ENCODE measurements at places on chromosomes 7 and 10.

DNA sequence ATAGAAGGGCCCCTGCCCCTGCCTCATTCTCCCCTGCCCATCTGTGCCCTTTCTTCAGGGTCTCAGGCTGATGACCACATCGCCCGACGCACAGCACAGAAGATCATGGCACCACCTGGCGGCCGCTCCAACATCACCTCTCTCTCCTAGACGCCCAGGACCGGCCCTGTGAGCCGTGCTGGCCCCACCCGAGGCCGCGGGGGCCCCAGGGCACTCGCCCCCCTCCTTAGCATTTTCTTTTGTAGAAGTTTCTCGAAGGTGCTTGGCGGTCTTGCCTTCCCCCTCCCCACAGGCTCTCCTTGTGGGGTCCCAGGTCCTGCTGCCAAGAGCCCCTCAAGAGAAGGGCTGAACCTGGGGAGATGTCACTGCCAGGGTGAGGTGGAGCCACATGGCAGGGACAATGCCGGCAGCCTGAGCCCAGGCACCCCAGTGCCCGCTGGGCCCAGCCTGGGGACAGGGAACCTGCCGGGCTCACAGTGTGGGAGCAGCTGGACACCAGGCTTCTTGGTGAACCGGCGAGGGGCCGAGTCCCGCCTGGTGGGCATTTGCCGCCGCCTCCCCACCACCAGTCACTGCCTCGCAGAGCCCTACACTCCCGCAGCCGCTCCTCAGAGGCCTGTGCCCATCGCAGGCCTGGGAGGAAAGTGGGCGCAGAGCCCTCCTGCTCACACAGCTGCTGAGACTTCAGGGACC is 18.2 kb downstream of the DPYSL4 start:
- H3K4me1 ChIP-seq = 0 out of 2 replicates have a peak, but pooled peaks cover 4% of the 10 kb centered on the region
- DNase-seq = no peak
- no peak overlapping the region for H3K4me3 ChIP-seq
- H3K27ac ChIP-seq = no peak overlapping the region
- no peaks in the 10 kb centered on the region for H3K36me3 ChIP-seq

DNA sequence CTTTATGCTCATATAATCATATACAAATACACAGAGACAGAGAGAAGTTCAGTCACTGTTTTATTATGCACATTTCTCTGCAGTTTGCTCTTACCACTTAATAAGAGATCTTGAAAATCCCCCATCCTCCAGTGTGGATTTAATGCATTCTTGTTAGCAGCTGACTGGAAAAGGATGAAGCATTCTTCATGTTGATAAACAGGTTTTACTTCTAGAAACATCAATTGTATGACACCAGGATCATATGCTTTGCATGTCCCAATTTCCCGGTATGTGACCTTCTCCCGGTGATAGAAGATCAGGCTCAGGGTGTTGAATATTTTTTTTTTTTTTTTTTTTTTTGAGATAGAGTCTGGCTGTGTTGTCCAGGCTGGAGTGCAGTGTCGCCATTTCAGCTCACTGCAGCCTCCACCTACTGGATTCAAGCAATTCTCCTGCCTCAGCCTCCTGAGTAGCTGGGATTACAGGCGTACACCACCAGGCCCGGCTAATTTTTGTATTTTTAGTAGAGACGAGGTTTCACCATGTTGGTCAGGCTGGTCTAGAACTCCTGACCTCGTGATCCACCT is 6.2 kb upstream of the CREB3L2 start:
- H3K27ac ChIP-seq = peak overlapping the region; percentile 57
- H3K36me3 ChIP-seq = no peaks in the 10 kb centered on the region
- no peaks in the 10 kb centered on the region for H3K27me3 ChIP-seq
- H3K4me1 ChIP-seq = peaks cover 3% of the 10 kb centered on the region

DNA sequence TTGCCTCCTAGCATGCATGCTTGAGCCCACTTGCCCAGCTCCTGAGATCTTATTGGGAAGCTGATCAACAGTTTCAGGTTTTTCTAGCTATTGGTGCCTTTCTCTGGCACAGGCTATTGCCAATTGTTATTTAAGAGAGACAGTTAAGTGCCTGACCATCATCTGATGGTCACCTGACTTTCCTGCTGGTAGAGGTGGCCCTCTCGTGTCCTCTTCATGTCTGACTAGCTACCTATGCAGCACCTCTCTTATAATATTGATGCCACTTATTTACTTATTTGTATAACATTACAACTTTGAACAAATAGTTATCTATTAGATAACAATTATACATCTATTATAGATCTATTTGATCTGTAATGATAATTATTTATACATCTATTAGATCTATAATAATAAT is 205.9 kb upstream of the SEMA3D start:
- no peak overlapping the region for H3K4me3 ChIP-seq
- no peaks in the 10 kb centered on the region for H3K36me3 ChIP-seq
- no peaks in the 10 kb centered on the region for H3K27me3 ChIP-seq
- no peak for DNase-seq
- no peak overlapping the region for H3K27ac ChIP-seq

GRCh38 chr7:130721486-130722277 is 12.3 kb downstream of the KLF14 start:
- H3K4me1 ChIP-seq = no peaks in the 10 kb centered on the region
- H3K27me3 ChIP-seq = no peaks in the 10 kb centered on the region
- no peaks in the 10 kb centered on the region for H3K36me3 ChIP-seq
- peak; percentile 77 for DNase-seq

DNA sequence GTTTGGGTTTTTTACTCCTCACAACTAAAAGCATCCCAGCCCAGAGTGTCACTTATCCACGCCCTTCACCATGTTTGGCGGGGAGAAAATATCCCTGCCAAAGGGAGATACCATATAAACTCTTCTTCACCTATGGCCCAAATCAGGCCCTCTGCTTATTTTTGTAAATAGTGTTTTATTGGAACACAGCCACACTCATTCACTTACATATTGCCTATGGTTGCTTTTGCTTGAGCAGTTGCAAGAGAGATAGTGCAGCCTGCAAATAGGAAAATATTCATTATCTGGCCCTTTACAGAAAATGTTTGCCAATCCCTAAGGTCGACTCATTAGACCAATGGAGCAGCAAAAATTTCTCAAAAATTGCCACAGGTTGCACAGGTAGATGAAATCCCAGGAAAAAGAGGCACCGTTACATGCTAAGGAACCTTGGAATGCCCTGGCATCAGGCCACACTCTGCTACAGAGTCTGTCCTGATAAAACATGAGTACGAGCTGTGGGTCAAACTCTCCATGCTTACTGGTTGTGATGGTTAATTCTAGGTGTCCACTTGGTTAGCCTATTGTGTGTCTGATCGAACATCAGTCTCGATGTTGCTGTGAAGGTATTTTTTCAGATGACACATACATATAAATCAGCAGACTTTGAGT is 7.9 kb upstream of the RASSF4 start:
- no peaks in the 10 kb centered on the region for H3K27me3 ChIP-seq
- peaks cover 54% of the 10 kb centered on the region for H3K4me1 ChIP-seq
- 0 out of 2 replicates have a peak, but pooled peaks cover 4% of the 10 kb centered on the region for H3K36me3 ChIP-seq
- no peak overlapping the region for H3K4me3 ChIP-seq

DNA sequence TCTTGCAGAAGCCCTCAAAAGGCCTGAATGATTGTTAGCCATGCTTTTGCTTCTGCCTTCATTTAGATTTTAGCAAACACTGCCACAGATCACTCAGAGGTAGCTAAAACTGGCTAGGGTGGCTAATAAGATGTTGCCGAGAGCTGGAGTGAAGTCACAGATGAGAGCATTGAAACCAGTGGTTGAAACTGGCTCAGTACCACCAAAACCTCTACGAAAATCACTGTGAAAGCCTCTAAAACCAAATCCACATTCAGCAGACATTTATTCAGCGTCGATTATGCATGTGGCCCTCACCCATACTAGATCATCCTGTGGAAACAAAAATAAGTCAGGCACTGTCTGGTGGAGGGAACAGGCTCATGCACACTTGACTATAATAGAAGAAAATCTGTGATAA is 50.8 kb downstream of the PIK3CG start:
- no peaks in the 10 kb centered on the region for H3K4me1 ChIP-seq
- no peak for DNase-seq
- no peaks in the 10 kb centered on the region for H3K36me3 ChIP-seq
- no peaks in the 10 kb centered on the region for H3K27me3 ChIP-seq
- H3K27ac ChIP-seq = no peak overlapping the region

GRCh38 chr7:26183545-26184280 is 16.8 kb downstream of the HNRNPA2B1 start:
- H3K36me3 ChIP-seq = peaks cover 3% of the 10 kb centered on the region
- no peak overlapping the region for H3K4me3 ChIP-seq
- no peaks in the 10 kb centered on the region for H3K27me3 ChIP-seq
- H3K4me1 ChIP-seq = peaks cover 13% of the 10 kb centered on the region

GRCh38 chr10:28312572-28312971 is 9.7 kb upstream of the MPP7 start:
- DNase-seq = no peak
- no peaks in the 10 kb centered on the region for H3K4me1 ChIP-seq
- H3K27me3 ChIP-seq = no peaks in the 10 kb centered on the region
- no peaks in the 10 kb centered on the region for H3K36me3 ChIP-seq

DNA sequence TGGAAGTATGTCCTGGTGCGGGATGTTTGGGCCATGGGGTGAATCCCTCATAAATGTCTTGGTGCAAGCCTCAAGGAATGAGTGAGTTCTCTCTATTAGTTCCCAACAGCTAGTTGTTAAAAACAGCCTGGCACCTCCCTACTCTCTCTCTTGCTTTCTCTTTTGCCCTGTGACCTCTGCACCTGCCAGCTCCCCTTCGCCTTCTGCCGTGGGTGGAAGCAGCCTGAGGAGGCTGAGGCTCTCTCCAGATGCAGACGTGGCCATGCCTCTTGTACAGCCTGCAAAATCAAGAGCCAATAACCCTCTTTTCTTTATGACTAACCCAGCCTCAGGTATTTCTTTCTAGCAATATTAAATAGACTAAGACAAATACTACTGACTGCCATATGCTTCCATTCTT is 210.3 kb downstream of the POM121L12 start:
- no peaks in the 10 kb centered on the region for H3K4me1 ChIP-seq
- no peaks in the 10 kb centered on the region for H3K36me3 ChIP-seq

- H3K27me3 ChIP-seq = no peaks in the 10 kb centered on the region
- H3K27ac ChIP-seq = no peak overlapping the region
- peaks cover 11% of the 10 kb centered on the region for H3K4me1 ChIP-seq
- no peak overlapping the region for H3K4me3 ChIP-seq
- no peaks in the 10 kb centered on the region for H3K36me3 ChIP-seq
Observed at GRCh38 chr10:792083-792791, 102.8 kb upstream of the DIP2C start.

DNA sequence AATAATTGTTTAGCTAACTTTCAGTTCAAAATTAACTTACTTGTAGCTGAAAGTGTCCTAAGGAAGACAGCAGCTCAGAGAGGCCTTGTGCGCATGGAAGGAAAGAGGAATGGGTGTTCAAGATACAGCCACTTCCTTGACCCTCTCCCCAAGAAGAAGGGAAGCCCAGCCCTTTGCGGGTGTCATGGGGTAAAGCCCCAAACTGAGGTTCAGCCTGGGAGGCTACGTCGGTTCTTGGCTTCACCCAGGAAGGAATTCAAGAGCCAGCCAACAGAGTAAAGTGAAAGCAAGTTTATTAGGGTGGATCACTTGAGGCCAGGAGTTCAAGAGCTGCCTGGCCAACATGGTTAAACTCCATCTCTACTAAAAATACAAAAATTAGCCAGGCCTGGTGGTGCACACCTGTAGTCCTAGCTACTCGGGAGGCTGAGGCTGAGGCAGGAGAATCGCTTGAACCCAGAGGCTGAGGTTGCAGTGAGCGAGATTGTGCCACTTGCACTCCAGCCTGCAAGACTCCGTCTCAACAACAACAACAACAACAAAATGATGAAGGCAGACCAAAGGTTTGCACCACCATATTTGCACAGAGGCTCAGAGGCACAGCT is 15.9 kb downstream of the GPRIN2 start:
- no peaks in the 10 kb centered on the region for H3K27me3 ChIP-seq
- DNase-seq = peak; percentile 46
- H3K27ac ChIP-seq = peak overlapping the region; percentile 98
- peaks cover 59% of the 10 kb centered on the region for H3K4me1 ChIP-seq
- H3K4me3 ChIP-seq = no peak overlapping the region

GRCh38 chr7:2701832-2702593 is 14.0 kb downstream of the AMZ1 start:
- no peak overlapping the region for H3K4me3 ChIP-seq
- no peaks in the 10 kb centered on the region for H3K36me3 ChIP-seq
- H3K4me1 ChIP-seq = no peaks in the 10 kb centered on the region

DNA sequence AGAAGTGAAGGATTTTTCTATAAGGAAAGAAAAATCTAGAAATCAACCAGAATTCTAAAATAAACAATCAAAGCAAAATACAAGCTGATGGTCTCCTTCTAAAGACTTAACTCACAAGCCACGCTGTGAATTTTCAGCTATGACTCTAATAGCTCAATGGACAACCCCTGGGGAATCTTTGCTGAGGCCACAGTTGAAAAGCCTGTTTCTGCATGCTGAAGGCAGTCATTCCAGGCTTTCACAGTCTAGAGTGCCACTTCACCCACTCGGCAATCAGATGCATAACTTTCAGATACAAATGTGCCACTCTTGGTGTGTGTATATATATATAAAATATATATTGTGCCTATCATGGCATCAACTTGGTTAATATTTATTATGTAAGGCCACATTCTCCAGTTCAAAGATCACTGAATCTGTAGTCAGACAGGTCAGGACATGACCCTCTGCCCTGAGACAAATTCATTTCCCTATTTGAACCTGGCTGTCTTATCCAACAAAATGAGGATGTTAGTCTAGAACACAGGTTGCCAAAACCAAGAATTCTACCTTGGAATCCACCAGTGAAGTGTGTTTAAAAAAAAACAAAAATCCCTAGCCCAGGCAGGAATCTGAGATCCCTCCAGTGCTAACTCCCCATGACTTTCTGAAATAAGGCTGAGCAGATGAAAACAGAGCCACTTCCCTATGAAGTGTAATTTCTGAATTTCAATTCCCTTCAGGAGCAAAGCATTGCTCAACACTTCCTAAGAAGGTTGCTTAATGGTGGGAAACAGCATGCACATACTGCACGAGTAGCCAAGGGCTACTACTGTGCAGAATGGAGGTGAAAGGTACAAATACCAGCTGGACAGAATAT is 9.9 kb downstream of the LIPA start:
- no peak overlapping the region for H3K4me3 ChIP-seq
- peaks cover 10% of the 10 kb centered on the region for H3K4me1 ChIP-seq
- no peak overlapping the region for H3K27ac ChIP-seq
- no peaks in the 10 kb centered on the region for H3K36me3 ChIP-seq
- H3K27me3 ChIP-seq = no peaks in the 10 kb centered on the region

- no peaks in the 10 kb centered on the region for H3K27me3 ChIP-seq
- 0 out of 2 replicates have a peak, but pooled peaks cover 4% of the 10 kb centered on the region for H3K4me1 ChIP-seq
- no peak overlapping the region for H3K27ac ChIP-seq
- DNase-seq = no peak
- H3K36me3 ChIP-seq = no peaks in the 10 kb centered on the region
- H3K4me3 ChIP-seq = no peak overlapping the region
Observed at GRCh38 chr10:1063232-1063865, 7.2 kb downstream of the WDR37 start.

- H3K4me3 ChIP-seq = no peak overlapping the region
- no peak overlapping the region for H3K27ac ChIP-seq
- H3K27me3 ChIP-seq = no peaks in the 10 kb centered on the region
- no peaks in the 10 kb centered on the region for H3K4me1 ChIP-seq
Observed at GRCh38 chr7:1283941-1284742, 51.5 kb downstream of the UNCX start.

Measured in Caco-2 (cell line).